ENCODE measurements at places on chromosomes 4 and X.

GRCh38 chr4:176791591-176792325, 964 bp downstream of the VEGFC start:
- no peak for DNase-seq

- DNase-seq = no peak
Observed at GRCh38 chrX:49041744-49042580, 1.2 kb downstream of the TFE3 start.

DNA sequence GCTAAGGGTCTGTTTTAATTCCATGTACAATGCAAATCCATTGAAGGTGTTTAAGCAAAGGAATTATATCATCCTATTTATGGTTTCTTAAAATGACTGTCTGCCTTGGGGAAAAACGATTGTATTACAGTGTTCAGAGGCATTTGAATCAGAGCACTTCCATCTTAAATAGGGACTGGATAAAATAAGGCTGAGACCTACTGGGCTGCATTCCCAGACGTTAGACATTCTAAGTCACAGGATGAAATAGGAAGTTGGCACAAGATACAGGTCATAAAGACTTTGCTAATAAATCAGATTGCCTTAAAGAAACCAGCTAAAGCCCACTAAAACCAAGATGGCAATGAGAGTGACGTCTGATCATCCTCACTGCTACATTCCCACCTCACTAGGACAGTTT, 1167.2 kb upstream of the PABPC4L start:
- no peak for DNase-seq

DNA sequence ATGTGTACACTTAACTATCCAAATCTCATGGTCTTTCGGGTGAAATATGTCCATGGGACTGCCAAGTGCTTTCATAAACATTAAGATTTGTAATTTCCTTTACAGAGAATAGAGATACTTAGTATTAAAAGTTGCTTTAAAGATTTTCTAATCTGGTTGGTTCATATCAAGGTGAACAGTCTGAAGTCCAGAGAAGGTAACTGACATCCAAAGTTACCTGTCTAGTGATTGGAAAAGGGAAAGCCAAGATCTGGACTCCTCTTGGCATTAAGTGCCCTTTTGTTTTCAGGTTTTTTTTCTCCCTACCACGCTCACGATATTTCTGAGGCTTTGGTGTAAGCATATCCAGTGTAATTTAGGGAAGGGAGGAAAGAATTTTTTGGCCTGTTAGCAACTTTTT, 5.0 kb downstream of the SMAD1 start:
- no peak for DNase-seq

GRCh38 chr4:128716338-128716737, 93.2 kb upstream of the JADE1 start:
- DNase-seq = no peak

- DNase-seq = no peak
Observed at GRCh38 chr4:59994118-59994517, 1206.0 kb upstream of the ADGRL3 start.

DNA sequence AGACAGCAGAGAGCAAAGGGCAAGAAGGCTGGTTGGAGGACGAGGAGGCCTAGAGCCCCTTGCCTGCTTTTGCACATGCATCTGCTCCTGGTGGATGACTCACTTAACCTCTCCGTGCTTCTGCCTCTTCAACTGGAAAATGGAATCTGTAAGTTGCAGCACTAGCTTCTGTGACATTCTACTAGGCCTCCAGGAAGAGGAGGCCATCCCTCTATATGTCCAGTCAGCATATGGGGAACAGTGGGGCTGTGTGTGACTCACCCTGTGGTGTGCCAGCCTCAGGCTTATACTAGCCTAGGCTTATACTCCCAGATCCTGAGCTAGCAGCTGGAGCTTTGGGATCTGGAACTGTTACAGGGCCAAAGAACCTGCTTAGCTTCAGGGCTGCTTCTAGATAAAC, 36.0 kb downstream of the RTL9 start:
- no peak for DNase-seq

DNA sequence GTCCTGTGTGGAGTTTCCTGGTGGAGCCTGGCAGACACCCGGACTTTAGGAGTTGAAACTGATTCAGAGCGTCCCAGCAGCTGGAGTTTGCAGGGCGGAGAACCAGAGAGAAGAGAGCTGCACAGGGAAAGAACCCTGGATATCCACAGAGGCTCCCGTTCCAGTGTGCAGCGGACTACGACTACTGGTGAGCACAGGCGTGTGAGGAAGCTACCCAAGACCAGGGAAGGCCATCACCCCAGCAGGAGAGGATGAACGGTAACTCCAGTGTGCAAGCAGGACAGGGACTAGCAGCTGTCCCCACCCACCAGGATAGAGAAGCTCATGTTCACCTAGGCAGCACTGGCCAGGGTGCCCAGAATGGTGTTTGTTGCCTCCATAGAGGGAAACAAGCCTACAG, 2.3 kb downstream of the LAGE3 start:
- DNase-seq = no peak

DNA sequence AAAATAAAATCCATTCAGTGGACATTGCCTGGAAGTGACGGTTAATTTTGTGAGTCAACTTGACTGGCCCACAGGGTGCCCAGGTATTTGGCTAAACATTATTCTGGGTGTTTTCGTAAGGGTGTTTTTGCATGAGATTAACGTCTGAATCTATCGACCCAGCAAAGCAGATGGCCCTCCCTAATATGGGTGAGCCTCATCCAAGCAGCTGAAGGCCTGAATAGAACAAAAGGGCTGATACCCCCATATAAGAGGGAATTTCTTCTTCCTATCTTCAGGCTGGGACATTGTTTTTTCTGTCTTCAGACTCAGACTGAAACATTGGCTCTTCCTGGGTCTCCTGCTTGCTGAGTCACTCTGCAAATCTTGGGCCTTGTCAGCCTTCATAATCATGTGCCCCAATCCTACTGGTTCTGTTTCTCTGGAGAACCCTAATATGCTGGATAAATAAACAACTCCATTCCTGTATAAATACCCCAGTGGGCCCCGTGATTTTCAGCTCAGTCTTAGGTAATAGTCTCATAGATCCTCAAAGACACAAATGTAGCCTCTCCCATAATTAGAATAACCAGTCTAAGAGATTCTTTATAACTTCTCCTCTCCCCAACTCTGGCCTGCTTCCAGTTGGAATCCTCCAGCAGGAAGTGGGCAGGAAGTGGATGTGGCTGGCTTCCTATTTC, 33.1 kb upstream of the DDX3X start:
- no peak for DNase-seq

GRCh38 chr4:8279321-8280157, 10.0 kb downstream of the HTRA3 start:
- DNase-seq = no peak

DNA sequence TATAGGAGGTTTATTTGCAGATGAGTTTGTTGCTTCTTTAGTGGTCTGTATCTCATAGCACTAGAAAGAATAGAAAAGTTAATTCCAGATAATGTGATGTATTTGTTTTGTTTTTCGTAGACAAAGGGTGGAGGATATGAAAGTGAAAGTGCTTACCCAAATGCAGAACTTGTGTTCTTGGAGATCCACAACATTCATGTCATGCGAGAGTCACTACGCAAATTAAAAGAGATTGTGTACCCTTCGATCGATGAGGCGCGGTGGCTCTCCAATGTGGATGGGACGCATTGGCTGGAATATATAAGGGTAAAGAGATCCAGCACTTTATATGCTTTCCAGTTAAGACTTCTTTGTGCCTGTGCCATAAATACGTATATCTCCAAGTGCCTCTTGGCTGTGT, 43.3 kb downstream of the MTMR1 start:
- no peak for DNase-seq

DNA sequence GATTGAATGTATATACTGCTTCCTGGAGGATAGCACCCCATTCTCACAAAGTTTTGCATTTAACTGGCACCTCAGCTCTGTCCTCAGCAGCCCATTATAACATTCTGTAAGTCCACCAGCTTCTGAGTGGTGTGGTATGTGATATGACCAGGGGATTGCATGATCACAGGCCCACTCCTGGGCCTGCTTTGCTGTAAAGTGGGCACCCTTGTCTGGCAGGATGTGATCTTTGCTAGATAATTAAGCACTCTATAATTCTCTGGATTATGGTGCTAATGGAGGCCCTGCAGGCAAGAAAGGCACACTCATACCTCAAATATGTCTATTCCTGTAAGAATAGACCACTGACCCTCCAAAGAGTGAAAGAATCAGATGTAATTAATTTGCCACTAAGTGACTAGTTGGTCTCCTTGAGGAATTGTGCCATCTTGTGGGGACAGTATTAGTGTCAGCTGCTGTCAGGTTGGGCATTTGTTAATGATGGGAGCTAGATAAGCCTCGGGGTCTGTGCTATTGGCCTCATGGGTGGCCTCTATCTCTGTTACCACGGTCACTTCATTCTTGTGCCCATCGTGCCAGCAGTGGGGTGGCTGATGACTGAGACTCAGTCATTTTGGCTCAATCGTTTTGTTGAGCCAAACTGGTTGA, 2.2 kb upstream of the CFI start:
- no peak for DNase-seq

- DNase-seq = no peak
Observed at GRCh38 chr4:148048598-148048997, 316.7 kb downstream of the ARHGAP10 start.

DNA sequence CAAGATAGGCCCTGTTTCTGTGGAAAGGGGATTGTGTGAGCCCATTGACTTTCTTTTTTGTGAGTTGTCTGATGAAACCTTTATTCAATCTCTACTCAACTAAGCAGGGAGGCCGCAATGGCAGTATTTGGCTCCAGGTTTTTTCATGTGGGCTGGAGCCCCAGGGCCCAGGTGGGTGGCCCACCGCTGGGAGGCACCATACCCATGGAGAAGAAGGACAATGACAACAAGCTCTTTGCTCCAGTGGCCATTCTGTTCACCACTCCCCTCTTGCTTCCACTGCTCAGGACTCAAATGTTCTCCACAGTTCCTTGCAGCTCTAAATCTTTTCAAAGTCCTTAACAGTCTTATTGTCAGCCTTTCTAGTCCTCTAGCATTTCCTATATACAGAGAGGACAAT, 54.1 kb downstream of the HOPX start:
- DNase-seq = no peak

DNA sequence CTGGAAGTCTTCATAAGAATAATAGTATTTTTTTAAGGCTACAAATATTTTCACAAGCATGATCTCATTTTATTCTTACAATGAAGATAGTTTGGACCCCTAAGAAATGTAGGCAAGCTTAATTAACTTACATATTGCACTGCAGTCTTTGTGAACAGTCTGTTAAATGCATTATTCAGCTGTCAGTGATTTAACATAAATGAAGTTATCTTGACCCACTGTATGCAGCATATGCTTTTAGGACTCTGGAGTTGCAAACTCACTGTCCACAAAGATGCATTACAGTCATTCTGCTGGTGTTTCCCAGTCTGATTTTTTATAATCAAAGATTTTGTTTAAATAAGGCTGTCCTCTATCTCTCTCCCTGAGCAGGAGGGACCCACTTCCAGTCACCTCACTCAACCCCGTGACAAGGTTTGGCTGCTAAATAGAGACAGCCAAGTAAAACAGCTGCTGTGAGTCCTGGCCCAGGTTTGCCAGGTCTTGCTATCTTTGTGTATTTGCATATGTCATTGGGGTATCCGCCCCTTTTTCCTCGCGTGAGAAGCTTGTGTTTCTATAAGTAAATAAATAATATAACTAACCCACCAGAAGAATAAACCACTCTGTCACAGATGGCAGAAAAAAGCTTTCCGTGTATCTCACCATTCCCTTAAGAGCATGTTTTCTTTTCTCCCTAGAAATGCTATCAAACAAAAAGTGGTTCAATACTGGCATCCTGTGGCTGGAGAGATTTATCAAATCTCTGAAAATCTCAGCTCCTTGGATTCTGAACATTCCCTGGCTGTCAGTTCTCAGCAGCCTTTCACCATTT, 67.0 kb downstream of the SLC7A11 start:
- DNase-seq = no peak

DNA sequence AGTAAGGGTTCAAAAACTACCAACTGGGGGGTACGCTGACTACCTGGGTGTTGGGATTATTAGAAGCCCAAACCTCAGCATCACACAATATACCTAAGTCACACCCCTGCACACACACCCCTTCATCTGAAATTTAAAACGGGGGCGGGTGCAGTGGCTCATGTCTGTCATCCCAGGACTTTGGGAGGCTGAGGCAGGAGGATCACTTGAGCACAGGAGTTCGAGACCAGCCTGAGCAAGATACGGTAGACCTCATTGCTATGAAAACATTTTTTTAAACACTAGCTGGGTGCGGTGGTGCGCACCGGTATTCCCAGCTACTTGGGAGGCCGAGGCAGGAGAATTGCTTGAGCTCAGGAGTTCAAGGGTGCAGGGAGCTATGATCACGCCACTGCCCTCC, 331.0 kb downstream of the ASMT start:
- DNase-seq = no peak

DNA sequence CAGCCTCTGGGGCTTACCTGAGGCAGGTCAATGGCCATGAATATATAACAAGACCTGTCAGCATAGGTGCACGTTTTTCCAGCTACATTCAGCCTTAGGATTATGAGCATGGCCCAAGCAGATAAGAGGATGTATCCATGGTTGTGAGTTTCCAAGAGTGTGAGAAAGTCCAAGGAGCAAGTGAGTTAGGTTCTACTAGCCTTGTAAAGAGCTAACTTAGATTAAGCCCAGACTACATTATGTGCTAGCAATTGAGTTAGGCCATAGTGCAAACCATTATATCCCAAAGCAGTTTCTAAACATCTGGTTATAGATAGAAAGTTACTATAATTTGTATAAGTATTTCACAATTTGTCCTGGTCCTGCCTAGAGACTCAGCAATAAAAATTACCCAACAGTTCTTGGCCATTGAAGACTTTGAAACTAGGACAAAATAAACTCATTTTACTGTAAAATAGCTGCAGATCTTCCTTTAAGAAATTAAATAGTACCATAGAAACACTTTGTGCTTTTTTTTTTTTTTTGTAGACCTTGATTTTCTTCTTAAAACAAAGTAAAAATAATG, 312.0 kb downstream of the CAMK2D start:
- DNase-seq = no peak

DNA sequence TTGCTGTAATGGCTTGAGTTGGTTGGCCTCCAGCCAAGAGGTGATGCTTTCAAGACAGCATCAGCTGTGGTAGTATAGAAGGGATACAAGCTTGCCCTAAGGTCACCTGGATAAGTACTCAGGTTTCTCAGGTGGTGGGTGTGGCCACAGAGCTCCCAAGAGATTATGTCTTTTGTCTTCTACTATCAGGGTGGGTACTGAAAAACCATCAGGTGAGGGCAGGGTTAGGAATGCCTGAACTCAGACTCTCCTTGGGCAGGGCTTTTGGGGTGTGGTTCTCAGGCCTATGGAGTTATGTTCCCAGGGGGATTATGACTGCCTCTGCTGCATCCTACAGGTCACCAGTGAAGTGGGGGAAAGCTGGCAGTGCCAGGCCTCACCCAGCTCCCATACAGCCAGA, 654.6 kb upstream of the GALNT7 start:
- no peak for DNase-seq
